WTC11 (cell line): ENCODE measurements at places on chromosomes 12 and 14.

- no peak for DNase-seq
Observed at GRCh38 chr12:124553862-124554428, 13.5 kb downstream of the NCOR2 start.

DNA sequence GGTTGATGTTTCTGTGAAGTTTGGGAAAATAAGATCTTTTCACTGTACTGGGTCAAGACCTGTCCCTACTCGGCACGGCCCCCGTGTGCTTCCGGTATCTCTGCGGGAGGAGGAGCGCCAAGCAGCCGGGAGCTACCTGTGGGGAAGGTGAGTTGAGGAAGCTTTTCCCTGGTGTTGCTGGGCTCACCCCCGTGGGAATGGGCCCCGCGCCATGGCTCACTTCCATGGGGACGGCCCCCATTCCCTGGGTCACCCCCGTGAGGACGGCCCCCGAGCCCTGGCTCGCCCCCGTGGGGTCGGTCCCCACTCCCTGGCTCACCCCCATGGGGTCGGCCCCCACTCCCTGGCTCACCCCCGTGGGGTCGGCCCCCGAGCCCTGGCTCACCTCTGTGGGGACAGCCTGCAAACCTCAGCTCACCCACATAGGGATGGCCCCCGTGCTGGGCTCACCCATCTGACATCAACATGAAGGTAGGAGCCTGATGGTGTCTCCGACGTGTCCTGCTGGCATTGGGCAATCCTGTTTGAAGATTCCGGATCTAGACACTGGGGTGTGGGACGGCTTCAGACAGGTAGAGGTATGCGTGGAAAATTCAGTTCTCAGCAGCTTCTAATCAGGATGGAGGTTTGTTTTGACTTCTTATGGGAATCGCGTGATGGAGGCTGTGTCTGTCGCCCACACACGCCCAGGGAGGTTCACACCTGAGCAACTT, 9.1 kb downstream of the LRCOL1 start:
- no peak for DNase-seq

DNA sequence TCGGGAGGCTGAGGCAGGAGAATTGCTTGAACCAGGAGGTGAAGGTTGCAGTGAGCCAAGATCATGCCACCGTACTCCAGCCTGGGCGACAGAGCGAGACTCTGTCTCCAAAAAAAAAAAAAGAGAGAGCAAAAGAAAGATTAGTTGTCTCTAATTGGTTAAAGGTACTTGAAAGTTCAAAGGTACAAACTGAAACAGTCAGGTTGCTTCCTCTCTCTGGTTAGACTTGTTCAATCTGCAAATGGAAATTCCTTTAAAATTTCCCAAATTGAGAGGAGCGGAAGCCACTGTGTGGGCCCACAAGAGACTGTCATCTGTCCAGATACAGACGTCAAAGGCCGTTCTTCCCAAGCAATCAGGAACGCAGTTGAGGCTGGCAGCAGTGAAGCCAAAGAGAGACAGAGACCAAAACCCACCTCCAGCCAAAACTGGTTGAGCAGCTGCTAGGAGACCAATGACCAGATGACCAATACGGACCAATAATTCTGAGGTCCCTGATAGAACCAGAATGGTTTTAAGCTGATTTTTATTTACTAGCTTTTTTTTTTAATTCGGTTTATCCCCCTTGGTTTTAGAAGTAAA, 63.6 kb downstream of the GCH1 start:
- DNase-seq = no peak

- no peak for DNase-seq
Observed at GRCh38 chr14:95240859-95241813, 78.6 kb downstream of the CLMN start.

DNA sequence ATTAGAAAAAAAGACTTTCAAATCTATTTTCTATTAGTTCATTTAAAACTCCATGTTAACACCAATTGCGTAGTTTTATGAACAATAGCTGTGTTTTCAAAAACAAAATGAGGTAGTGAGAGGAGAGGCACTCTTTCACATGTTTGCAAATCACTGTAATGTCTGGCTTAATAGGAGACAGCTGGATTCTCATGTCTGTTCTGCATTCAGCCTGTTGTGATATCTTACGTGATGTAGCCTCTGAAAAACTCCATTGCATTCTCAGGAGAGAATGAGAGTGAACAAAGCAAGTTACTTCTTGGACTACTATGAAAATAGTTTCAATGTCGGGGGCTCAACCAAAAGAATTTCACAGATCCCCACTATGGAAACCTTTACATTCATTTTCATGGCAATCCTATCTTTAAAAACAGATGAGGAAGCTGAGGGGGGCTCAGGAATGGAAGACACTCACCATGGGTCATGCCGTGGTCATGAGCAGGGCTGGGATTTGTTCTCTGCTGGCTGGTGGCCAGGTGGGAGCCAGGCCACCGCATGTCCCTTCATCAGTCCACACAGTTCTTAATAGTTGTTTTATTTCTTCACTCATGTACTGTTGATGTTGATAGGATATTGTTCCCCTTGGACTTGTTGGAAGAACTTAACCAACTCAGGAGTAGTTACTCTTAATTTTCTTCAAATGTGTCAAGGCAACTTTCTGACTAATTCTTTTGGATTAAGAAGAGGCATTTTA, 346.2 kb upstream of the FAR2 start:
- no peak for DNase-seq

GRCh38 chr14:99038431-99038820, 233.6 kb downstream of the BCL11B start:
- no peak for DNase-seq

DNA sequence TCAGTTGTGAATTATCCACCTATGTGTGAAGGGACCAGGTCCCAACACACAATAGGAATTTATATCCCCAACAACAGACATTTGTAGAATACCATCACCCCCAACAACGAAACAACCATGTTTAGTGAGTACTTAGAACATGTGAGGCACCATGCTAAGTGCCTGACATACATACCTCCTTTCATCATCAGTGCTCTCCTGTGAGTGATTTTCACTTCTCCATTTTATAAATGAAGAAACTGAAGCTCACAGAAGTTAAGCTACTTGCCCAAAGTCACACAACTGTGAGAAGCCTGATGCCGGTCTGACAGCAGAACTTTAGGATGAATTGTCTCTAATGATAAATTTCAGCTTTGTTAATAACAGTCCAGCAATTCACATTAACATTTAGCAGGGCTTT, 35.4 kb downstream of the SPTB start:
- no peak for DNase-seq

GRCh38 chr12:1778911-1779310, 41.5 kb upstream of the LRTM2 start:
- DNase-seq = no peak

DNA sequence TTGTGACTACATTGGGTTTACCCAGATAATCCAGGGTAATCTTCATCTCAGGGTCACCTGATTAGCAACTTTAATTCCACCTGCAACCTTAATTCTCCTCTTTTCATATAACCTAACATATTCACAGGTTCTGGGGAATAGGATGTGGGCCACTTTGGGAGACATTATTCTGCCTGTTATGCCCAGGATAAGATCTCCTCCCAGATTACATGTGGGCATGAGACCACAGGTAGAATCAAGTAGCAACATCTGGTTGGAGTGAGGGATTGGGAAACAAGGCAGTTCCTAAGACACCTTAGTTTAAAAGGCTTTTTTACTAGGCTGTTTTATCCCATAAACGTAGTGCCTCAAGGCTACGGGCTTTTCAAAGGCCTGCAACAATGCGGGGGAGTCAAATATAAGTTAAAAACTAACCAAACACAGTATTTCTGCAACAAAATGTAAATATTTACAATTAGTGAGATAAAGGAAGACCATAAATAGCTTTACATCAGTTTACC, 181.5 kb downstream of the FOXA1 start:
- no peak for DNase-seq

GRCh38 chr14:36659010-36659821, 2.4 kb upstream of the PAX9 start:
- no peak for DNase-seq

DNA sequence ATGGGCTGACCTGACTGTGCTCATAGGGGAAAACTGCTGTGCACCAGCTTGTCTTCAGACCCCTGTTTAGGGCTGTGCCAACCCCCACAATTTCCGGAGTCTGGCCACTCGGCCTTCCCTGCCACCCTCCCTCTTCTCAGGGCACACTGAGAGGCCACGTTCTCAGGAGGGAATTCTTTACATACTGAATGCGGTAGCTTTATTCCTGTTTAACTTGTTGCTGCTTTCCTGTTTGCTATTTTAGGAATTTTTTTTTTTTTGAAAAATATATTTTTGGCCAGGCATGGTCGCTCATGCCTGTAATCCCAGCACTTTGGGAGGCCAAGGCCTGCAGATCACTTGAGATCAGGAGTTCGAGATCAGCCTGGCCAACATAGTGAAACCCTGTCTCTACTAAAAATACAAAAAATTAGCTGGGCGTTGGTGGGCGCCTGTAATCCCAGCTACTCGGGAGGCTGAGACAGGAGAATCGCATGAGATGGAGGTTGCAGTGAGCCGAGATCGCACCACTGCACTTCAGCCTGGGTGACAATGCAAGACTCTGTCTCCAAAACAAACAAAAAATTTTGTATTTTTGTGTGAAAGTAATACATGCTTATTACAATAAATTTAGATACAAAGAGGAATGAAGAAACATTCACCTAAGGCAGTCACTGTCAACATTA, 39.5 kb downstream of the TPCN1 start:
- DNase-seq = no peak

DNA sequence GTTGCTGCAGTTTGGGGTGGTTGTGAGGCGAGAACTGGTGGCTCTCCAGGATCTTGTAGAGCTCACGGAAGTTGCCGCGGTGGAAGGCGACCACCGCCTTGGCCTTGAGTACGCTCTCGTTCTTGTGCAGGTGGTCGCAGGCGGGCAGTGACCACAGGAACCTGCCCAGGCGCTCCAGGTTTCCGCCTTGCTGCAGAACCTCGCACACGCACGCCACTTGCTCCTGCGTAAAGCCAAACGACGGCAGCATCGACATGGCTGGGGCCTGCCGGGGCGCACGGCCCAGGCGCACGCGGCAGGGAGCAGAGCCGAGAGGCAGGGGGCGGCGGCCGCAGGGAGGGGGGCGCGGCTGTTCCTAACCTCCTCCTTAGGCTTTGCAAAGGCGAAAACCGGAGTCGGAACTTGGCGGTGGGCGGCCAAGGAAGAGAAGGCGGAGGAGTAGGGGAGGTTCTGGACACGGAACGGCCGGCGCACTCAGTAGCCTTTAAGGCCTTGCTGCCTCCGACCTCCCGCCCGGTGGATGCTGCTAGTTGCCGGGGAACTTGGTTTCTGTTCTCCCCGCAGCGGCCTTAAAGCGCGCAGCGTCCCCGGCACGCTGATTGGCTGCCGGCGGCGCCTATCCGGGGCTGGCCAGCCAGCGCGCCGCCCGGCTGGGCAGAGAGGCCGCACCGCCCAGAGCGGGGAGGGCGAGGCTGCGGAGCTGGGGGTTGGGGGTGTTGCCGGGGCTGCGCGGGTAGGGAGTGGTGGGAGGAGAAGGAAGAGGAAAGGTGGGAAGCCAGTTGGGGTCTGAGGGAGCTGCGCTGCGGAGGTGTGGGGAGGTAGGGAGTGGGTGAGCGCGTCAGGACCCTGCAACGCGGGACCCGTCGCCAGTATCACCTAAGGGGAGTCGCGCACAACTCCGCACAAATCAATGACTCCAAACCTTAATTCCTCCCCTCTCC, at the start of gene SIX1:
Gene SIX1 (minus strand): TSS at position 544 of the 941 bp plus-strand sequence. CDS start 288 bp downstream, at position 256.
- DNase-seq = peak; percentile 91

DNA sequence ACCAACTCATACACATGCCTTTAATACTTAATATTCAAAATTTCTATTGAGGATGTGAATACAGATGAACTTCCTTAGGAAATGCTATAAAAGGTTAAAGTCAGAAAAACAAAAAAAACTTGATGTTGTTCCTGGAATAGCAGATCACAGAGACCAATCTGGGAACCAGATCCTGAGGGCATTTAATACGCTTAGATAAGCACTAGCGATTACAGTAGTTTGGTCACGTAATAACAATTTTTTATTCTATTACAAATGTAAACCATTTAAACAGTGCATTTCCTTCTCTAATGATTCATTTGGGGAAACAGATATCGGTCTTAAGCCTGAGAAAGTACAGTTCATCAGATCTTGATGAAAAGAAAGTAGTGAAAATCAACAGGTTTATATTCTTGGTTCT, 30.8 kb upstream of the ABCC9 start:
- DNase-seq = no peak

DNA sequence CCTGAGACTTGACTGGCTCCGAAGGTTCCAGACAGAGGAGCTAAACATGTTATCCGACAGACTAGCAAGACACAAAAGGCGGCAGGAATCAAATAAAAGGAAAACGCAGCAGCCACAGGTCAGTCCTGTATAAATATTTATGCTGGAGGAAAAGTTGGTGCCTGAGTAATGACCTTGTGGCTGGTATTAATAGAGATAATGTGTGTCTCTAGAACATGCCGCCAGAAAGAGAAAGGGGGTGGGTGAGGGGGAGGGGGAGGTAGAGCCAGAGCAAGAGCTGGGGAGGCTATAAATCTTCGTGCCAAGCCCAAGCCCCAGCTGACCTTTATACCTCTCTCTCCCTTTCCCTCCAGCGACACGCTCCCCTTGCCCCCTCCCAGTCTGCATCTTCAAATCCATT, 590.4 kb downstream of the MED13L start:
- no peak for DNase-seq

GRCh38 chr14:75153295-75153694, 23.1 kb downstream of the TMED10 start:
- DNase-seq = no peak

DNA sequence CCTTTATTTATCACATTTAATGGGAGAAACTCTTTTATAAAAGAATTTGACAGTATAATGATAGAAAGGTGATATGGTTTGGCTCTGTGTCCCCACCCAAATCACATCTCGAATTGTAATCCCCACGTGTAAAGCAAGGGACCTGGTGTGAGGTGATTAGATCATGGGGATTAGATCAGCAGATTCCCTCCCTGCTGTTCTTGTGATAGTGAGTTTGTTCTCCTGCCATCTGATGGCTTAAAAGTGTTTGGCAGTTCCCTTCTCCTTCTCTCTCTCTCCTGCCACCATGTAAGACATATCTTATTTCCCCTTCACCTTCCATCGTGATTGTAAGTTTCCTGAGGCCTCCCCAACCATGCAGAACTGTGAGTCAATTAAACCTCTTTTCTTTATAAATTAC, 1110.3 kb downstream of the FLRT2 start:
- DNase-seq = no peak
